ENCODE measurements at places on chromosomes 6 and 20.

- DNase-seq: no peak
These were observed 159.4 kb downstream of the QRSL1 start for GRCh38 chr6:106788761-106789160.

DNA sequence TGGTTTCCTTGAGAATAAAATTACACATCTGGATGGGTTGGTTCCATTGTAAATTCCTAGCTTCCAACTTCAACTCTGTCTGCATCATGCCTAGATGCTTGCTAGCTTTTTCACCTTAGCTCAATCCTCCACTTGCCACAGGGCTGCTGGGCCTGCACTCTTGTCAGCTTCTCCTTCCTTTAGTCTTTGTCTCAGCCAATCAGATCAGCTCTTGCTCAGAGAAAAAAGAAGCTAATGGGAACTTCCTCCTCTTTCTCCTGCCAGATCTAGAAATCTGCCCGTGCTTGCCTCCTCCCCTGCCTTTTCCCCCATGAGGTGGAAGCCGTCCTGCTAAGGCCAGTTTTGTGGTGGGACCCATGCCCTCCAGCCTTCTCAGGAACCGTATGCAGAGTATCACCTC, 18.5 kb downstream of the RAE1 start:
- no peak for DNase-seq

DNA sequence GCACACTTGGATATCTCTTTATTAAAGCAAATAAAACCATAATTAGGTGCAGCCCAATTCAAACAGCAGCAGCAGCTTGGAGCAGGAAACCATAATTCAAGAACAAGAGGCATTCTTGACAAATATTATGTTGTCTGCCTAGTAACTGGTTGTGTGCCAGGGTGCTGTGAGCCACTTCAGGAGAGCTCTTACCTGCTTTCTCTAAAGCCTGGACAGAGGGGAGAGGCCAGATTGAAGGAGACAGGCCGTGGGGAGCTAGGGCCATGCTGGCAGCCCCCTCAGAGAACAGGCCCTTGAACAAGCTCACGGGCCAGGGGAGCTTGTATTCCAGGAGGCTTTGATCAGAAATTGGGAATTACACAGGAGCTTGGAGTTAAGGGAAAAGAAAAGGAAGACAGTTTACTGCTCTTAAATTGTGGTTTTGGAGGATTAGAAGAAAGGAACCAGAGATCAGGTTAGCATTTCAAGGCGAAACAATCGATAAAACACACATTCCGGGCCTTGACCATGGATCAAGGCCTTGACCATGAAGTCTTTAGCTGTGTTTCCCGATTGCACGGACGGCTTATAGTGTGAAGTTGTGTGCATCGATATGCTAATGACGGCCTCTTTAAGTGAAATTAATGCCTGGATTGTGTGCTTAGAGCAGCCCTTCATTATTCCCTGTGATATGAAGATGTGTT, 69.8 kb upstream of the NKX2-2 start:
- no peak for DNase-seq

GRCh38 chr6:111204305-111204704, 117.0 kb downstream of the SLC16A10 start:
- no peak for DNase-seq

DNA sequence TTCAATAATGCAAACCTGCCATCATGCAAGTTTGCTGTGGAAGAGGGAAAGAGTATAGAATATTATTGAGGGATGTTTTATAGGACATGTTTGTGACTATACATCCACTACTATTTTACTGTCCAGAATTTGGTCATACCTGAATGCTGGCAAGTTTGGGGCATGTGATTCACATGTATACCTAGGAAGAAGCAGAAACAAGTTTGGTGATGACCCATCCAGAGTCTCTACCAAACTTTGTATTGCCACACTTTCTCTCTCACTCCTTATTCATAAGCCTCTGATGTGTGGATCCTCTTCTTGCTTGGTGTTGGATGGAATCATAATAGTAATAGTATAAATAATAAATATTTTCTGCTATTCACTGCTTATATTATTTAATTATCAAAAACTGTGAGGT, 108.5 kb upstream of the FLRT3 start:
- DNase-seq: no peak

GRCh38 chr6:31661262-31662123, 915 bp upstream of the C6orf47 start:
- DNase-seq: no peak

GRCh38 chr20:6993511-6993910, 226.0 kb downstream of the BMP2 start:
- DNase-seq: no peak

DNA sequence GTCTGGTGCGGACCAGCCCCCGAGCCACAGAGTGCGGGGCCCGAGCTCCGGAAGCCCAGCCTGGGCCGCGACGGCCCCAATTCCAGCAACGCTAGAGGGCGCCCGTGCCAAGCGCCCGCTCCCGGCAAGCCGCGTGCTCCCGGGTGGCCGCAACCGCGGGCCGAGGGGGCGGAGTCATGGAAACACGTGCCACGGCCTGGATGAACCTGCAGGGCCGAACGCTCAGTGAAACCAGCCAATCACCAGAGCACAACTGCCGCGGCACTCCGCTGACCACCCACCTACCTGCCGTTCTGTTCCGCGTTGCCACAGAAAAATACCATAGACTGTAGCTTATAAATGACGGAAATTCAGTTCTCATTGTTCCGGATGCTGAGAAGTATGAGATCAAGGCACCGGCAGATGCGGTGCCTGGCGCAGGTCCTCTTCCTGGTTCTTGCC, 85.7 kb upstream of the FOXC1 start:
- DNase-seq: peak; percentile 72

- DNase-seq: peak; percentile 68
These were observed 5.1 kb downstream of the DIDO1 start for GRCh38 chr20:62921119-62921687.

DNA sequence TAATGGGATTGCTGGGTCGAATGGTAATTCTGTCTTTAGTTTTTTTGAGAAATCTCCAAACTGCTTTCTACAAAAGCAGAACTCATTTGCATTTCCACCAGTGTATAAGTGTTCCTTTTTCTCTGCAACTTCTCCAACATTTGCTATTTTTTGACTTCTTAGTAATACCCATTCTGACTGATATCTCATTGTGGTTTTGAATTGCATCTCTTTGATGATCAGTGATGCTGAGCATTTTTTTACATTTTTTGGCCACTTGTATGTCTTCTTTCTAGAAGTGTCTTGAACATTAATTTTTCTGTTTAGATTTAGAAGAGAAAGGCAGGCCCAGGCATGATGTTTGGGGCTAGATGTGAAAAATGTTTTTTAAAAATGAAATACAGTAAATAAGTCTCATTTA, 553.1 kb upstream of the MAN1A1 start:
- DNase-seq: no peak

DNA sequence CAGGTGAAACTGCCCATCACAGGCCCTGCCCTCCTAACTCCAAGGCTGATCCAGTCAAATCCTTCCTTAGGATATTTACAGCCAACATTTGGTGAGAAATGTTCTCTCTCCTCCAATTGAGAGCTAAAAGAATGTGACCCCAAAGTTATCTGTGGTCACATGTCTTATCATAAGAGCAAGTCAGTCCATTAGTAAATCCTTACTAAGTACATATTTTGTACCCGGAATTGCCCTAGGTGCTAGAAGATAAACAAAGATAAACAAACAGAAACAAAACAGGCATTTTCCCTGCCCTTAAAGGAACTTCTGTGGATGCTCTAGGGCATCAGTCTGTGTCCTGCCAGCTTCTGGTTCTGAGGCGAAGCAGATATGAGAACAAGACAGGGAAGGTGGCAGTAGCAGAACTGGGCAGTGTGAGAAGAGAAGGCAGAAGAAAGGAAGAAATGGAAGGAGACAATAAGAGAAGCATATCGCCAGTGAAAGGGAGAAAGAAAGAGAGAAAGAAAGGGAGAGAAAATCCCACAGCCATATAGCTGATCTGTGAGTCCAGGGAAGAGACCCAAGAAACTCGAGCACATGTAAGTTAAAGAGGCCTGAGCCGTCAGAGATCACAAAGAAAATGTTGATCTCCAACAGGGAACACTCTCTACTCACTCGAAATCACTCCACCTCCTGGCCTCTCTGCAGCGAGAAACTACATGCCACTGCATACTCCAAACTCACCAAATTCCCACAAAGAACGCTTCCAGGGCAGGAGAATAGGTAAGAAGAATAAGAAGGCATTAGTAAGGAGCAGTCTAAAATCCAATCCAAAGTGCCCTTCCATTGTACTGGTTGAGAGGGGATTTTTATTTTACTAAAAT, 41.7 kb downstream of the CDK5RAP1 start:
- DNase-seq: no peak

GRCh38 chr6:127221201-127221600, 45.5 kb upstream of the RNF146 start:
- DNase-seq: no peak
